H4 (cell line): ENCODE measurements at places on chromosomes 5 and 9. TPM values are rescaled to one million over a fixed set of nuclear protein-coding genes. Genes with fewer than 3 reads are reported as not detected.

TCF7 gene
- total RNA-seq = 1.5 and 2.9 TPM in 2 replicates

DNA sequence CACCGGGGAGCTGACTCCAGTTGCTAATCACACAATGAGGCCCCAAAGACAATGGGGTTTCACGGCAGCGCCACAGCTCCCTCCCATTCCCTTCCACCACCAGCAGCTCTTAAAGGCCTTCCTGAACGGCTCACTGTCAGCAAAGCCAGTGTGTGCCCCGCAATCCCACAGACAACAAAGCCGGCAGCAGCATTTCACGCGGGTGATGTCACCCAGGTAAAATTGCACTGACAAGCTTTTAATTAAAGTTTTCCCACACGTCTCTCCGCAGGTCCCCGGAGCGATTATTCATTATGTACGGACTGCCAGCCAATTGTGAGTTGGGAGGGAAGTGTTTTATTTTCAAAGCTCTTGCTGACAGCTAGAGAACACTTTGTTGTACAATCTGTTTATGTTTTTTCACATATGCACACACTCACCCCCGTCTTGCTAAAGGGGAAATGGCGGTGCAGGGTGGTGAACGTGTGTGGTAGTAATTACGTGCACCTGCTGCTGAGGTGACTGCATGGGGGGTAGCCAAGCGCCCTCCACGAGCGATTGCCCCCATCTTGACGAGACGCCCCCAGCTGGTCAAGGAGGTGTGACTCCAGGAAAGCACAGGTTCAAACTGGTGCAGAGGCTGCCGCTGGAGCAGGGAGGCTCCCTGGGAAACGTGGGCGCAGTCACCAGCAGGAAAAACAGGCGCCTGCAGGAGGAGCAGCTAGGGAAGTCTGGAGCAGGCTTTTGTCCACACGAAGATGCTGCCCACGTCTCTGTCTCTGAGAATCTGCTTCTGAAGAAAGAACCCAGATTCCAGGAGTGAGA is 65.0 kb downstream of the IRX2 start:
- no peak for DNase-seq

DNA sequence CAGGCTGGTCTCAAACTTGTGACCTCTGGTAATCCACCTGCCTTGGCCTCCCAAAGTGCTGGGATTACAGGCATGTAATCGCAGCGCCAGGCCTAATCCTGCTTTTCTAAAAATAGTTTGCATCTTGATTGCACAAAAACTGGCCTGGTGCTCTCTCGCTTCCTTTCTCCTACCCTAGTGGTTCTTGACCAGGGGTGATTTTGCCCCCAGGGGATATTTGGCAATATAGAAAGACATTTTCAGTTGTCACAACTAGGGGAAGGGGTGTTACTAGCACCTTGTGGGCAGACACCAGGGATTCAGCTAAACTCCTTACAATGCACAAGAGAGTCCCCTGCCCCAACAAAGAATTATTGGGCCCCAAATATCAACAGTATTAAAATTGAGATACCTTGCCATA is 139.8 kb downstream of the DROSHA start:
- no peak for DNase-seq

DNA sequence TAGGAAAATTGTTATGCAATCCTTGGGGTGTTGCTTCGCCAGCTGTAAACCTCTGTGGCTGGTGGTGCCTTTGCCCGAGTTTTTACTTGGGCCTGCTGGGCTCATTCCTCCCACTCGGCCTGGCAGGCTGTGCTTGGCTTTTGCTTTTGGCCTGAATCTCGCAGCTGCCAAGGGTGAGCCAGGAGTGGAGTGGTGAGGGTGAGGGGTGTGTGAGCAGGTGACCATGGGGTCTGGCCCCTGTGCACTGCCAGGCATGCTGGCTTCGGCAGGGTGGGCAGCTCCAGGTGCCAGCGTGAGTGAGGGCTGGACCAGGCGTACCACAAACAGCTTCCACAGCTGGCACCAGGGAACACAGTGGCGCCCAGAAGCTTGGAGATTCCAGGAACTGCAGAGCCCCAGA is 12.6 kb upstream of the DHFR start:
- no peak for DNase-seq

CTNND2 gene
- 0.58 and 1.6 TPM in 2 replicates for total RNA-seq
